AG10803 (cell line): ENCODE measurements at places on chromosomes 13 and 19.

GRCh38 chr19:6527893-6528543 is 2.8 kb upstream of the TNFSF9 start:
- no peak for DNase-seq

DNA sequence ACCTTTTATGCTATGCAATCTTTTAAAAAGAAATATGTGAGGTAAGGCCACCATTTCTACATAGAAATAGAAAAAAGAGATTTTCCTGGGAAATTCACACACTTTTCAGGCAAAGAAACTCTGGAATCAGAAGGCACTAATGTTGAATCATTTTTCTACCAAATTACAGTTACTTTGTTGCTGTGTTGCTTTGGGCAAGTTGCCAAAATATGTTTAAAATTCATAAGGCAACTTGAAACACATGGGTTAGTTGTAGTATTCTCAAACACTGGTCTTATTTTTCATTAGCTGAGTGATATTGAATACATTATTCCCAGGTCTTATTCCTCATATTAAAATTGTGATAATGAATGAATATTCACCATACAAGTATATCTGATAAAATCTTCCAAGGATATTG is 195.0 kb upstream of the SLITRK1 start:
- no peak for DNase-seq

GRCh38 chr13:38667526-38668109 is 19.3 kb upstream of the FREM2 start:
- DNase-seq, result no peak

DNA sequence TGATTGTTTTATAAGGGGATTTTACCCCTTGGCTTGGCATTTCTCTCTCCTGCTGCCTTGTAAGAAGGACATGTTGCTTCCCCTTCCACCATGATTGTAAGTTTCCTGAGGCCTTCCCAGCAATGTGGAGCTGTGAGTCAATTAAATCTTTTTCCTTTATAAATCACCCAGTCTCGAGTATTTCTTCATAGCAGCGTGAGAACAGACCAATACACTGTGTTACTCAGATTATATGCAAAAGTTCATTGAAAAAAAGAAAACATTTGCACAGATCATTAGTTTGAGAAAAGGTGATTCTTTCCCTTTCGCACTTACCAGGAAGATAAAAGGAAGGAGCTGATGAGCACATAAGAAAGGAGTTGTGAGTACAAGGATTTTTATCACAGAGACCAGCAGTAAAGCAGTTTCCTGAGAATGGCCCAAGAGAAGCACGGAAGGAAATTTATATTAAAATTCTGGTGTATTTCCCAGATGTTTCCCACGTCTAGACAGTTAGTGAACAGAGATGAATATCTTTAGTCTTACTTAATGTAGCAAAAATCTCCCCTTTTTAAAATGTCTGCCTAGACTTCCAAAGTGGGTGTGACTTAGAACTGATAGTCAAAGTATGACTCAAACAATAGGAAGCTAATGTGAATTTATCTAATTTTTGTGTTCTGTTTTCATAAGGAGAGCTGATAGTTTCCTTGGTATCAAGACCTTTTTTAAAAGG is 431.8 kb upstream of the SGCG start:
- DNase-seq, result no peak

DNA sequence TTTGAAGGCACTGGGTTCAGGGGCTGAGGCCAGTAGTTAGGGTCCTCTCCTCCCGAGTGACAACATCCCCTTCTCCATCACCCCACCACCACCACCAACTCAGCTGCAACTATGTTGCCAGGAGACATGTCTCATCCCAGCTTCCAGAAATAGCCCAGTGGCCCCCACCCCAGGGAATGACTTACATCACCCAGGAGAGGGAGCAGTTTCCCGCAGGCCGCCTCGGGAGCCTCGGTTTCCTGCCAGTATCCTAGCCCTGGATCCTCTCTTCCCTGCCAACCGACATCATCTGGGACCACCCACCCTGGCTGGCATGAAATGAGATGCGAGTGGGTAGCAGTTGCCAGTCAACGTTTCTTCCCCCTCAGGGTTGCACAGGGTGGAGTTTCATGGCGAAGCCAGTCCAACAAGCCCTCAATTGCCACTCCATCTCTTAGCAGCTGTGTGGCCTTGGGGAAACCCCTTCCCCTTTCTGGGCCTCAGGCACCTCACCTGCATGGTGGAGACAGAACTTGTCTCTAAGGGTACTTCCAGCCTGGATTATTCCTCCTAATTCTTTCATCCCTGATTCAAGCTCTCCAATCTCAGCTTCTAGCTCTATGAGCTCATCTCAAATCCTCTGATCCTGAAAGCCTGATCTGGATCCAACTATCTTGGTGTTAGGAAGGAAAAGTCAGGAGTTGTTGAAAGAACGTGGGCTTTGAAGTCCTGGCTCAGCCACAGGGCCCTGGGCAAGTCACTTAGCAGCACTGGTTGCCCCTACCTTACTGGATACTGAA is 3.9 kb upstream of the GSK3A start:
- DNase-seq, result peak; percentile 82

DNA sequence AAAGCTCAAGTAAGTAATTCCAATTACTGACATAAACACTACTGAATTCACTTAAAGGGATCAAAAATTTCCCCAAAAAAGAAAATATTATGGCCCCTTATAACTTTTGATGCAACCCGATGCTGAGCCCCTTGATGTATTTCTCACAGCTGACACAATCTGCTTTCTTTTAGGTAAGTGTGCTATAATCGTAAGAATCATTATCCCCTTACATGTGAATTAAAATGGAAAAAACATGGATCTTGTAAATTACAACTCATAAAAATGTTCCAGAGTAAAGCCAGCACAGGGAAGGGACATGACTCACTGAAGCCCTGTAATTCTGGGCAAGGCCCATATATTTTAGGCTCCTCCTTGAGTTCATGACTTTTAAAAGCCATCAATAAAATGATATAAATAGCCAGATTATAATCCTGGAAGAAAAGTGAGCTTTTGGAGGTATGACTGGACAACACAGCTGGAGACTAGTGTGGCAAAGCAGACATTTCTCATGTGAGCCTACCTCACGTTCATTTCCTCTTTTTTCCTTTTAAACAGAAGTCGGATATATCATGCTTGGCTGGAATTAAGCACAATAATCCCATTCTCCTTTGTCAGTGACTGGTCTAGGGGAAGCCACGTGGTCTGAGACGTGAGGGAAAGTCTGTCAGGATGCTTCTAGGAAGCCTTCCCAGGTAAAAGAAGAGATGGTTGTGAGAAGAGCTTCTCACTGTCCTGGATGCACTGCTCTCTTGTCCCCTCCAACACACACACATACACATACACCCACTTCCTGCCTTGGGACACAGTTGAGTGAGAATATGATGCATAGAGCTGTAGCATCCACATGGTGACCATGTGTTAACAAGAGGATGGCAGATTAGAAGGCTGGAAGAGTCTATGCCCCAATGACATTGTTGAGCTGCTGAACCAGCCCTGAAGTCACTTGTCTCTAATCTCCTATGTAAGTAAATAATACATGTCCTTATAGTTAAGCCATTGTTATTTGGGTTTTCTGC is 165.4 kb downstream of the RGCC start:
- DNase-seq, result peak; percentile 86

GRCh38 chr19:18491995-18492953 is 29.6 kb downstream of the ELL start:
- no peak for DNase-seq

DNA sequence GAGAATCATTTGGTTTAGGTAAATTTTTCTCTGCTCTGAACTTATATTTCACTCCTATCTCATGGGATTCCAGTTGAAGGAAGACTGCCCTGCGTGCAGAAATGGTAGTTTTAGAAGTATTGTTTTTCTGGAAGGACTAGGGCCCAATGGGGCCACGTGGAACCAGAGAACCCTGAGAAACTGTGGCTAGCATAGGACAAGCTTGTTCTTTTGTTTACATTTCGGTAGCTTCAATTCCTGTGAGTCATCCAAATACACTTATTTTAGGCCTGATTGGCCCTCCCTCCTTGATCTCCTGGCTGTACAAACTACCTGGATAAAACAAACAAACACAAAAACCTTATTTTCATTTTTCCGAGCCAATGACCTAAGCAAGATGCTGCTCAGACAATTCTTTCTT is 124.0 kb downstream of the ITGBL1 start:
- peak; percentile 6 for DNase-seq
